ENCODE measurements at places on chromosomes 1 and 21.

- DNase-seq: no peak
Observed at GRCh38 chr1:202084791-202085681, 37.7 kb upstream of the GPR37L1 start.

GRCh38 chr1:222377428-222378088 is 170.3 kb downstream of the HHIPL2 start:
- no peak for DNase-seq

- DNase-seq: no peak
Observed at GRCh38 chr1:69752831-69753230, 185.1 kb downstream of the LRRC7 start.

DNA sequence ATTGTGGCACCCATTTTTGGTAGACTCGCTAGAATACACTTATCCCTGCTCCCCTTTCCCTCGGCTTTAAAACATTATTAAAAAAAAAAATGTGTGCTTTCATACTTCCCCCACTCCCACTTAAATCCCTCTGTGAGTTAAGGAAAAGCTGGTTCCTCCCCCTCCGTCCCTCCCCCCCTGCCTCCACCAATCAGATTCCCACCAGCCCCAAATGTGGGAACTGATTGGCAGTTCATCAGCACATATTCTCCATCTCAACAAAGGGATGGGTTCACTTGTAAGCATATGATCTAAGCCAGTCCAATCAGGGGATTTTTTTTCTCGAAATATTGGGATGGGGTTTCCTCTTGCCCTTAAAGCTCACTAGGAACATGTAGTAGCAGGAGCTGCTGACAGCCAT is 10.8 kb upstream of the FYB2 start:
- DNase-seq: no peak

- peak; percentile 63 for DNase-seq
Observed at GRCh38 chr1:201676197-201676596, 137.3 kb downstream of the NAV1 start.

DNA sequence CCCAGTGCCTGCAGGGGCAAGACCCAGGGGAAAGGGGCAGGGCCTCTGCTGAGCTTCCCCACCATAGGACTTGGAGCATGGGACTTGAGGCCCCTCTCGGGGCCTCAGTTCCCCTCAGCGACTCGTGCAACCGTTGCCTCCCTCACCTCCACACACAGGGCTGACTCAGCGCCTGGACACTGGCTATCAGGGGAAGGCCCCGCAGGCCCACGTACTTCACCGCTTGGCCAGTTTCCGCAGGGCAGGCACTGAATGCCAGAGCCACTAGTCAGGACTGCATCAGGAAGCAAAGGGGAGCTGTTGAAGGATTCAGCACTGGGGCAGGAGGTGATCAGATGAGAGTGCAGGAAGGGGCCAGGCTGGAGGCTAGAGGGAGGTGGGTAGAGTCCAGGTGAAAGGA is 15.5 kb upstream of the FAM131C start:
- DNase-seq: no peak

GRCh38 chr1:83670909-83671565 is 327.9 kb downstream of the TTLL7 start:
- no peak for DNase-seq

GRCh38 chr1:47984175-47984789 is 12.9 kb downstream of the TRABD2B start:
- no peak for DNase-seq

DNA sequence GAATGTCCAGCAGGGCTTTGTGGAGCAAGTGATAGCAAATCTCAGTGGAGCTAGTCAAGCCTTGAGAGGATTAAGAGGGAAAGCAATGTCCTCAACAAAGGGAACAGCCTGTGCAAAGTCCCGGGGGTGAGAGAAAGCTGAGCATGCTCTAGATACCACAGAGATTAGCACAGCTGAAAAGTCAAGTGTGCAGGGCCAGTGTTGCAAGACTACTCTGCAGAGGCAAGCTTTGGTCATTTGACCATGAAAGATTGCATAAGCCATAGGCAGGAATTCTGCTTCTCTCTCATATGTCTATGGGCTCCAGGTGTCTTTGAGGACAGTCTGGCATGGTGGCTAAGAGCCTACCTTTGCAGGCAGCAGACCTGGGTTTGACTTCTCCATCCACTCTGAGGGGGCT is 181.0 kb upstream of the JUN start:
- peak; percentile 11 for DNase-seq

GRCh38 chr1:7646164-7646563 is 124.9 kb upstream of the VAMP3 start:
- no peak for DNase-seq

- no peak for DNase-seq
Observed at GRCh38 chr21:35652196-35652595, 408.1 kb downstream of the SETD4 start.

- no peak for DNase-seq
Observed at GRCh38 chr1:185652348-185652747, 81.8 kb upstream of the HMCN1 start.

DNA sequence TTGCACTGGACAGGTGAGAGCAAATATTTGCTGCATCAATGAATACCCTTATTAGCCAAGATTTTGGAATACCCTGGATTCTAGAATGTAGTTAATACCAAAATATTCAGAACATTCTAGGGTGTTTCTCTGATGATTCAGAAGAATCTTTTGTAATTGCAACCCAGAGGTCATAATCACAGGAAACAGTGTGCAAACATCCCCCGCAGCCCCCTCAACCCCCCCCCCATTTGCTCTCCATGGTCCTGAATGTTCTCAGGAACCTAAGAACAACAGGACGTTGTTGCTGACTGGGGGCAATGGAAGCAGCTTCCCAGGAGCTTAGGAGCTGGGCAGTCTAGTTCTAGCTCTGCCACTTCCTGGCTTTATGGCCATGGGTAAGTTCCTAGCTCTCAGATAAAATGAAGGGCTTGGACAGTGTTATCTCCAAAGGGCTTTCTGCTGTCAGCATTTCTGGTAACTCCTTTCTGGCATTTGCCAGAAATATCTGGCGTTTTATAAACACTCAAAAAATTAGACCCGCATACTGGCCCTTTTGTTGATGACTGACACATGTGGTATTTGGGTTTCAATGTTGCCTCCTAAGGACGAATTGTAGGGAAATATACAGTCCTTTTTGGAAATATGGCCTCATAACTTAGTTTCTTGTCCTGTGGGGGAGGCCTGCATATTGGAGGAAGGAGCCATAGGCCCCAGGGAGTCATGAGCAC is 178.6 kb downstream of the RRAGC start:
- DNase-seq: peak; percentile 11

DNA sequence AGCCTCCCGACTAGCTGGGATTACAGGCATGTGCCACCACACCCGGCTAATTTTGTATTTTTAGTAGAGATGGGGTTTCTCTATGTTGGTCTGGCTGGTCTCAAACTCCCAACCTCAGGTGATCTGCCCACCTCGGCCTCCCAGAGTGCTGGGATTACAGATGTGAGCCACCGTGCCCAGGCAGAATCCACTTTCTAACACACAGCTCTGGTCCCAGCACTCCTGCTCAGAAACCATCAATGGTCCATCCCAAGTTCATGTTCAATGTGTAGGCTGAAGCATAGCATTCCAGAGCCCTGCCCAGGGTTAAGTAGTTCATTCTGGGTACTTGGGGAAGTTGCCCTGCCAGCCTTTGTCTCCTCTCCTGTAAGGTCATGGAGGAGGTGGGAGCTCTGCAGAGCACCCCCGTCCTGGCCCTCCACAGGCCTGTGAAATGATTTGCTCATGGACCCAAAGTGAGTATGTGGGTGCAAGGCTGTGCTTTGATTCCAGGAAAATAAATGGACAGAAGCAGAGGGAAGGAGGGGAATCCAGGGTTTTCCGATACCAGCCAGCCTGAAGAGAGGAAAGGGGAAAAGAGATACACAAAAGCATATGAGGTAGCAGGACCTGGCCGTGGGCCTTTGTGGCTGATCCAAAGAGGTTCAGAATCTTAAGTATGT is 55.2 kb downstream of the NENF start:
- no peak for DNase-seq

GRCh38 chr1:158496374-158496773 is 24.4 kb downstream of the OR10R2 start:
- DNase-seq: peak; percentile 0

DNA sequence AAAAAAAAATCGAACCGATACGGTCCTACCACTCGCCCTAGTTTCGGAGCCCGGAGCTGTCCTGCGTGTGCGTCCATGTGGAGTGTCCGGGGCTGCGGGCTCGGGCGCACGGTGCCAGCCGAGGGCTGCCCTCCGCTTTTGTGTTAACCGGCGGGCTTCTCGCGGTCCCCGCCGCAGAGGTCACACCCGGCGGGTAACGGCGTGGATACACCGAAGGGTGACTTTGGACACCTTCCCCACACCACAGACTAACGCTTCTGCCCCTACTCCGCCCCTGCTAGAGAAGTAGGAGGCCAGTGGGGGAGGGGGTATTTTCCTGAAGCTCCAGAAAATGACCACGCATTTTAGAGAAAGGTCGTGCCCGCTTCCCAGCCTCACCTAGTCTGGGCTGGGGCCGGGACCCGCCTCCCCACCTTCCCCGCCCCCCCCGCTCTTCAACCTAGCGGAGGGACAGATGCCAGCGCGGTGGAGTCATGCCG is 609 bp upstream of the ATF3 start:
- no peak for DNase-seq

DNA sequence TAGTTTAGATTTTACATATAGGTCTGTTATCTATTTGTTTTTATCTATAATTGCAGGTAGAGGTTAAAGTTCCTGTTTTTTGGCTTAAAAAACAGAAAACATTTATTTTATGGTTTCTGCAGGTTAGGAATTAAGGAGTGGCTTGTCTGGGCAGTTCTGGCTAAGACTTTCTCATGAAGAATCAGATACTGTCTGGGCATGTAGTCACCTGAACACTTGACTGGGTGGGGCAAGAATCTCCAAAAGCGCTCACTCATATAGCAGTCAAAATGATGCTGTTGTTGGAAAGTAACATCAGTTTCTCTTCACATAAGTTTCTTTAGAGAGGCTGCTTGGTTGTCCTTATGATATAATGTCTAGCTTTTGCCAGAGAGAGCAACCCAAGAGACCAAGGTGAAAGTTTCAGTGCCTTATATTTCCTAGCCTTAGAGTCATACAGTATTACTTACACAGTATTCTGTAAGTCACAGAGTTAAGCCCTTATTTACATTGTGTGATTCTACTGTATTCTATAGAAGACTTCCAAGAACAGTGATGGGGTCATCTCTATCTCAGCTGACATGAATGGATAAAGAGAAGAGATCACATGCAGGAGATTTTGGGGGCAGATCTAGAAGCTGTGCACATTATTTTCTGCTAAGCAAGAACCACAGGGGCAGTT is 125.4 kb upstream of the GPR52 start:
- DNase-seq: no peak

DNA sequence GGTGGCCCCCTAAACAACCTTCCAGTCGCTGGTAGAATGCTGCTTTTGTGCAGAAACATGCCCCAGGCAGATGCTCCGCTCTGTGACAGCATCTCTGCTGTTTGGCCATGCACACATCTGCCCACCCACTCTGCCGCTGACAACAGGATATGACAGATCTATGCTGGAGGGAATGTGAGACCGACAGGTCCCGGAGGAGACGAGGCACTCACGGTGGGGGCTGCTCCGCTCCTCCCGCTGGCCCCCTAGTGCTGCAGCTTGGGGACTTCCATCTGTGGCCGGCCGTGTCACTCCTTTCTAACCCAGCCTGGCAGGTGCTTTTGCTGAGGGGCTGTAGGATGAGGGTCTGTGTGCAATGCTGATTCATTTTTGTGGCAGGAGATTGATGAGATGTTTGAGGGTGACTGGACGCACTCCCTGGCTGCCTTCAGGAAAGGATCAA is 49.1 kb upstream of the DMRTB1 start:
- DNase-seq: peak; percentile 74

GRCh38 chr1:113253187-113253586 is 137.1 kb upstream of the MAGI3 start:
- DNase-seq: no peak

GRCh38 chr1:39488012-39488545 is 3.4 kb upstream of the BMP8A start:
- DNase-seq: no peak

DNA sequence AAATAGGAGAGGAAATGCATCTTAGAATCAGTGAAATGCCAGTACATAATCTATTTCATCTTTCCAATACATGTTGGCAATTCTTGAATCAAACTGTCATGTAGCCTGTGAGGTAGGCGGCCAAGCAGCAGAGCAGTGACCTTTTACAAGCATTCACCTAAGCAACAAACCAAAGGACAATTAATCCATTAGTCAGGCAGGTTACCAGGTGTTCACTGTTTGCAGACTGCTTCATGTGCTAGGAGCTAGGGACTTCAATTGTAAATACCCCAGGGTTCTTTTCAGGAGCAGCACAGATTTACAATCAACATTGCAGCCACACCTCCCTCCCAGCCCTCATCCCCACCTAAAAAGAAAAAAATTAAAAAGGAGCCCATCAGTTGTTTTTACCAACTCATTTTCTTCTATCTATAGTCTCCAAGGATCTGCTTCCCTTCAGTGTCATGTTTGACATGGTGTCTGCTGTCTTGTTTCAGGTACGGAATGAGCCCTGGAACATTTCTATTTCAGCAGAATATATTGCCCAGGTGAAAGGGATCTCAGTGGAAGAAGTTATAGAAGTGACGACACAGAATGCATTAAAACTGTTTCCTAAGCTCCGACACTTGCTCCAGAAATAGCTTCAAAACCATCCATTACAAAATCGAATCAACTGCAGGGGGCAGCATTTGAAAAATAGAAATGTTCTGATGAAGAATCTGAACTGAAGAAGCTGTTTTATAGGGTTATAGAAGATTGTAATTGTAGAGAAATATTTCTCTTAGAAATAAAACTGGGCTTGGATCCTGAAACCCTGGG is 23.0 kb downstream of the TATDN3 start:
- DNase-seq: peak; percentile 17

DNA sequence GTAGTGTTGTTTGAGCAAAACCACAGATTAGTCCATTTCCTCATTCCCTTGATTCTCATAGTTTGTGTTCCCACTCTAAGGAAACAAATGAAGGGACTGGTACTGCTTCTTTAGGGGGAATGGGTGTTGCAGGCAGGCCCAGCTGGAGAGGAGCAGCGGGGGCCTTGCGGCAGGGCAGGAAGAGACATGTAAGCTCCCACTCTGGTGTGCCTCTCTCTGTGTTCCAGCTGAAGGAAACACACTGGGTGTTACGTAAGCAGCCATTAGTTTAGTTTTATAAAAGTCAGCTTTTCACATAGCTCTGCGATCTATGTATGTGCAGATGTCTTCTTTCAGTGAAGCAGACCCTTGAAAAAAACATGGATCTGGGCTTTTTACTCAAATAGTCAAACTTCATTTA is 99.5 kb downstream of the CACHD1 start:
- DNase-seq: peak; percentile 27

DNA sequence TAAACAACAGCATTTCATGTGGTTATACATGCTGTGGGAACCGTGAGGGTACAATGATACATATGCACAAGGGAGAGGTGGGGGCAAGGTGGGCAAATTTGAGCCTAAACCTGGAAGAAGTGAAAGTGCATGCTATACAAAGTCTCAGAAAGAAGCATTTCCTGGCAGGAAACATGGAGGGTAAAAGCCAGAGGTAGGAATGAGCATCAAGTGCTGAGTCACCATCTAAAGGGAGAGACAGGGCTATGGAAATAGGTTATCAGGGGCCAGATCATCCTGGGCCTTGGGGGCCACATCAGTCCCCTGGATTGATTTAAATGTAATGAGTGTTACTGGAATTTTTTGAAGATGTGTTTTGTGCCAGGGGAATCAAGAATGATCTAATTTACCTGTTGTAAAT is 60.1 kb upstream of the DAB1 start:
- DNase-seq: no peak

Data from fibroblast of skin of scalp (primary cell).